ENCODE measurements at places on chromosomes 13 and 19.

- no peak for DNase-seq
Measured at GRCh38 chr19:10706990-10707389, 5.8 kb downstream of the QTRT1 start.

DNA sequence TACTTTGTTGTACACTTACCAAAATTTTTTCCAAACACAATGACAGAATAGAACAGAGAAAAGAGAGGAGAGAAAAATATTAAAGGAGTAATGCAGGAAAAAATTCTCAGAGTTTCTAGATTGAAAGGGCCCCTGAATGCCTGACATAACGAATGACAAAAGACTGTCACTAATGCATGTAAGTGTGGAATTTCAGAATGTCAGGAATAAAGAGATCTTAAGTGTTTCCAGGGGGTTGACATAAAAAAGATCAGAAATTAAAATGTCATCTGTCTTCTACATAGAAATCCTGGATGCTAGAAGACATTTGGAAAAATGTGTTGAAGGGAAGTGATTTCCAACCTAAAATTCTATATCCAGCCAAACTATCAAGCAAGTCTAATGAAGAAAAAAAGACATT is 27.2 kb downstream of the TEX26 start:
- DNase-seq = no peak

DNA sequence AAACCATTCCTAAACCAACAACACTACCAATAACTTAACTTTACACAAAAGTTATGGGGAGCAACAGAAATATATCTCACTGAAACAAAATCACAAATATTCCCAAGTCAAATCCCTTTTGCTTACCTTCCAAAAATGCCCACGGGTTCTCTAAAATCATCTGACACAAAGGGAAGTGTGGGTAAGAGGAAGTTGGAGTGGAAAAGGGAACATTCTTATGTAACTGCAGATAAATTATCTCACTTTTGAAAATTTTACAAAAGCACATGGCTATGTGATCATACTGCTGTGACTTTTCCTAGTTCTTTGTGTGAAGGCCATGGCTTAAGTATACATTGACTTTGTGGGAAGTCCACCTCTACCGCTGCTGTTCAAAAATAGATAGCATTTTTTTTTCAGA is 350.5 kb downstream of the GPC6 start:
- no peak for DNase-seq

- no peak for DNase-seq
Measured at GRCh38 chr13:36783890-36784289, 35.1 kb upstream of the RFXAP start.

GRCh38 chr19:10760273-10760944 is 42.5 kb downstream of the DNM2 start:
- DNase-seq = no peak

DNA sequence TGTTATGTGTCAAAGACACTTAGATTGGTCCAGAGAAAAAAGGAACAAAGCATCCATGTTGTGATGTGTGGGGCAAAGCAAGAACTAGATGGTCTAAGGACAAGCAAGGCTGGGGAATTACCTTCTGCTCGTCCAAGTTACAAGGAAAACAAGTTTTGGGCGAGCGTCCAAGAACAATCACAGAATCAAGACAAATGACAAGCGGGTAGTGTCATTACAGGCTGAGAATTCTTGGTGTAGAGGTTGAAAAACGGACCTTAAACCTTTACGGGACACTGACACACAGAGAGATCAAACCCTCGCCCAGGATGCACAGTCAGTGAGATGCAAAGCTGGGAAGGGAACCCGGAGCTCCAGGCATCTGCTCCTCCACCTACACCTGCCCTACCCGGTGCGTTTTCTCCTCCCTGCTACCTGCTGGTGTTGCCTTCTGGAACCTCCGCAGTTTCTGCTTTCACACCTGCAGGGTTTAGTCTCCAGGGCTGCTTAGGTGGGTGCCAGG is 515 bp upstream of the ZNF324B start:
- DNase-seq = no peak

GRCh38 chr19:16893686-16893989 is 4.8 kb downstream of the F2RL3 start:
- peak; percentile 45 for DNase-seq

DNA sequence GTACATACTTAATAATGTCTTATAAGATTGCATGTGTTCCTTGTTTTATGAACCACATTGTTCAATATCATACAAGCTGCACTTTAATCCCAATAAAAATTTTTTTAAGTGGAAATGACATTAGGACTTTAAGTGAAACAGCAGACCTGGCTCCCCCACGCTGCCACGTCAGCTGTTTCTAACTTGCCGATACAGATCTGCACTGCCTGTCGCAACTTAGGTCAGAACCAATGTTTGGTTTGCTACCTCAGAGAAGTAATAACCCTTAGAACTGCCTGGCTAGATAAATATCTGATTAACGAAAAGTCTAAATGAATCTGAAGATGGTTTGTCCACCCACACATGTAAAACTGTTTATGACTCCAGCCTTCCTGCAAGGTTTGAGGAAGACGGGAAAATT is 327.5 kb upstream of the DACH1 start:
- peak; percentile 3 for DNase-seq

GRCh38 chr19:19212916-19213315 is 1.2 kb downstream of the NCAN start:
- DNase-seq = no peak

GRCh38 chr19:18419699-18420460 is 682 bp downstream of the SSBP4 start:
- no peak for DNase-seq

- DNase-seq = no peak
Measured at GRCh38 chr19:18211683-18212082, 7.8 kb upstream of the RAB3A start.

GRCh38 chr13:26899202-26899601 is 138.6 kb upstream of the GPR12 start:
- DNase-seq = no peak

GRCh38 chr19:57559008-57559403 is 657 bp downstream of the ZNF550 start:
- DNase-seq = no peak

DNA sequence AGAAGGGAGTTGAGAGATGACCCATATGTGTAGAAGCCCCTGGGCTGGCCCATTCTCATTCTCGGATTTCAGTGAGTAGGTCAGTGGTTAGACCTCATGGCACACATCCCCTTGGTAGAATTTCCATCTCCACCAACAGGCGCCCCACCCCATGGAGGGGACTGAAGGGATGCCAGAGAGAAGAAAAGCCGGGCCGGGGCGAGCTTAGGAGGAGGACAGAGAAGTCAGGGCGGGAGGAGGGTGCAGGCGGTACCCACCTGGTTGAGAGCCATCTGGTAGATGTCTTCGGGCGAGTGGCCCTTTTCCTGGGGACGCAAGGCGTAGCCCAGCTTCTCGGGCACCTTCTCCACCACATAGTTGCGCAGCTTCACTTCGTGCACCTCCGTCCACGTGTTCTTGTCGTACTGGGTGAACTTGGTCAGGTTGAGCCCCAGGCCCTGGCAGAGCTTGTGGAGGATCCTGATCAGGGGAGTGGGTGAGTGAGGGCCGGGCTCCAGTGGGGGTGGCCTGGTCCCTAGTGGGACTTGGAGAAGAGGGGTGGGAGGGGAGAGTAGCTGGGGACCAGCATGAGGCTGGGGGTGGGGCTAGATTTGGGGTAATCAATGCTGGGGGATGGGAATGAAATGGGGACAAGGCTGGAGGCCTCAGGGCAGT is 2.5 kb downstream of the IL4I1 start:
- no peak for DNase-seq

GRCh38 chr13:39350461-39350881 is 252.5 kb downstream of the LHFPL6 start:
- peak; percentile 71 for DNase-seq
